Suppressor macrophage treated with lipopolysaccharide for 1 hour (primary cell): ENCODE measurements at places on chromosomes 13 and 19.

- DNase-seq, result no peak
Measured at GRCh38 chr13:73981595-73981994, 152.6 kb downstream of the KLF12 start.

DNA sequence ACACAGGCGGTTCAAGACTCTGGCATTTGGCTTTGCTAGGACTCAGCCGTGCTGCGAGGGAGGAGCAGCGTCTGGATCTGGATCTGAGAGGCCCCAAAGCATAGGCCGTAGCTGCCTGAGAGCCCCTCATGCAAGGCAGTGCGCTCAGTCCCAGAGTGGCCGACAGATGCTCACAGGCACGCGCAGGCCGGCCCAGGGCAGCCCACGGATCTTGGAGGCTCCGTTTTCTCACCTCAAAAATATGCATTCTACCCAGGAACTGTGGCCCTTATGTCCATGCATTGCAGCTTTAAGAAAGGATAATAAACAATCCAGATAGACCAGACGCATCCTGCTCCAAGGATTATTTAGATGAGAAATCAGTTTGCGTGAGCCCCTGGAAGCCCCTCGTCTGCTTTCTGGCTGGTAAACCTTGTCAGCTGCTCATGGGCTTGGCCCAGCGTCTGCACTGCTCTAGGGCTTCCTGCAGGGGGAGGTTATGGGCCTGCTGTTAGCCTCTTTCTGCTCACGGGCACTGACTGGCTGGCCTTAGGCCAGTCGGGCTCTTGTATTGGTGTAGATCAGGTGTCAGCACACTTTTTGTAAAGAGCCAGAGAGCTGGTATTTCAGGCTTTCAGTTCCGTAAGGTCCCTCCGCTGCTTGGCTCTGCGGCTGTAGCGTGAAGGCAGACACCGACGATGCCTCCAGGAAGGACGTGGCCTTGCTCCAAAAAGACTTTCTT lies 24.2 kb downstream of the TEX29 start:
- no peak for DNase-seq

DNA sequence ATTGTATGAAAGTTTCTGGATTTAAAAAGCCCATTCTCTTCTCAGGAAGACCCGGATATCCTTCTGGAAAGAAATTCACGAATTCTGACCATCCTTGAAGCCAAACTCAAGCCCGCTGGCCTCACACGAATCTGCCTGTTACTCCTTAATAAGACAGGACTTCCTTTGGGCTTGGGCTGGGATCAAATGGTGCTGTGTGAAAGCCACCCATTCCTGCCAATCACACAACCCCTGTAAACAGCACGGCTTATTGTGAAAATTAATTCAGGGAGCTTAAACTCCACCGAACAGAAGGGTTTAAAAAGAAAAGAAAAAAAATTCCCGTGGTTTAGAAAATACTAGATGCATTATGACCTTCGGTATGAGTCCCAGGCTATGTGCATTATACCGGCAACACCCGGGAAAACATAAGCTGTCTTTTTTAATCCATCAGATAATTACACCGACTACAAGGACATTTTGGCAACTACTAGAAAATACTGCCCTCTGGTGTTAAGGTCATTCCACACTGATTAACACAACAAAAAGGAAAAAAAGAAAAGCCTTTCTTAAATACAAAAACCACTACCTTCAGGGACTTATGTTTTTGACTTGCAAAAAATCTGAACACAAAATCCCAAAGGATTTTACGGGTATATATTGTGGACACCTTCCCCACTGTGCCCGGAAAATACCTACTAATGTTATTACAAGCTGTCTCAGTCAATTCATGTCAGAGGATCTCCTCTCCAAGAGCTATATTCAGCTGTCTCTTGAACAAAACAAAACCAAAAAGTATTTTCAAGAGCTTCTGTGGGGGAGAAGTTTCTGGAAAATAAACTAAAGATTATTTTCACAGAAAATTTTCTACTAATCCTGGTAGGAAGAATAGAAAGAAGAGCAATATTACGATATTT lies 76.0 kb upstream of the LSM14A start:
- peak; percentile 72 for DNase-seq

DNA sequence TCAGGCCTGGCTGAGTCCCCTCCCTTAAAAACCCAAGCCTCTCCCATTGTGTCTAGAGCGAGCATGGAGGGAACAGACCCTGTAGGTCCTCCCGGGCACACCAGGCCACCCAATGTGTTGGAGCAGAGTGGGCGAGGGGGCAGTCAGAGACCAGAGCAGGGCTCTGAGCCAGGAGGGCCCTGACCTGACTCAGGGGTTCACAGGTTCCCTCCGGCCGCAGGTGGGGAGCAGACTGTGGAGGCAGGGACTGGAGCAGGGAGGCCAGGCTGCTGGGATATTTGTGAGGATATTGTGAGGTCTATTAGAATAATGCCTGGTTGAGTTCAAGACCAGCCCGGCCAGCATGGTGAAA lies 1.6 kb upstream of the TYROBP start:
- DNase-seq, result no peak

- no peak for DNase-seq
Measured at GRCh38 chr13:24232474-24232873, 72.0 kb downstream of the SPATA13 start.

DNA sequence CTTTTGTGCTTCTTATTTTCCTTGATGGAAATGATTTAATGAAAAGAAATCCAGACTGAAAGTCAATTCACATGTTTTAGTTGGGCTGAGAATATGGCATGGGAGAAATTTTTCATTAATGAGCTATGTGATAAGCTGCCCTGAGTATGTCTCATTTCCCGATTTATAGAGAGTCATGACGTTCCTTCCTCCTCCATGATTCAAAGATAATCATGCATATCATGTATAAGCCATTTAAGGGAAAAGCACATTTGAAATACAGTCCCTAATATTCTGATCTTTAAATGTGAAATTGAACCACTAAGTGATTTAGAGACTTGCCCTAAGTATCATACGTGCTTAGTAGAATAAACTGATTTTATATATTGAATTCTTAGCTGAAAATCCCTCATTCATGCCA lies 840.9 kb downstream of the PCDH17 start:
- no peak for DNase-seq

DNA sequence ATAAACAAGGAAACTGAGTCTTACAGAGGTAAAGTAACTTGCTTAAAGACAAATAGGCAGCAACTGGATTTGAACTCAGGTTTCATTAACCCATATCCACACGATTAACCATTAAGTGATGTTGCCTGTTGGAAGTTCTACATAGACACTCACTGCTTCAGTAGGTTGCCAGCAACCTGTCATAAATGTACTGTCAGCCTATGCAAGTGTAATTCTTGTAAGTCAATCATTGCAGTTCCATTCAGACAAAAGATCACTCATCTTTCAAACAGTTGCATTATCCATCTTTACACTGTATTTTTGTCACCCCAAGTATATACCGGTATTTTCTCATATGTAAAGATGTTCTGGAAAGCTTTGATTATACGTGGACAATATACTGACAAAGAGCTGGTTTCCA lies 676.9 kb upstream of the PCDH20 start:
- no peak for DNase-seq

DNA sequence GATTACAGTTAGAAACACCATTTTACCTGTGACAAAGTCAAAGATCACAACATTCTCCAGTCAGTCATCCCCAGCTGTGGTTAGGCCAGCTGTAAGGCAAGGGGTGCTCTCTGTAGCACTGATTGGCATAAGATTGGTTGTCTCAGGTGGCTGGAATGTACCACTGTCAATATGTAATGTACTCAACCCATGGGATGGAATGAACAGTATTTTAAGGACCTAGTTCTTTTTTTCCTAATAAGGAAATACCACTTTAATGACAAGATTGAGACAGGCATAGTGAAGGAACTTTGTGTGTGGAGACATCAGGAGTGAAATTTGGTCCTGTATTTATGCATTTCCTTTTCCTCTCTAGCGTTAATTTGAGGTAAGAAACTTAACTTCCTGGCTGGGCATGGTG lies 310.7 kb downstream of the ITGBL1 start:
- no peak for DNase-seq

- DNase-seq, result no peak
Measured at GRCh38 chr13:26202365-26202972, 19.6 kb downstream of the RNF6 start.

- DNase-seq, result peak; percentile 72
Measured at GRCh38 chr19:4304538-4305256, at the start of gene FSD1. TSS of gene FSD1 (plus strand) at chr19:4304598. CDS start at chr19:4304747, 149 bp downstream.

DNA sequence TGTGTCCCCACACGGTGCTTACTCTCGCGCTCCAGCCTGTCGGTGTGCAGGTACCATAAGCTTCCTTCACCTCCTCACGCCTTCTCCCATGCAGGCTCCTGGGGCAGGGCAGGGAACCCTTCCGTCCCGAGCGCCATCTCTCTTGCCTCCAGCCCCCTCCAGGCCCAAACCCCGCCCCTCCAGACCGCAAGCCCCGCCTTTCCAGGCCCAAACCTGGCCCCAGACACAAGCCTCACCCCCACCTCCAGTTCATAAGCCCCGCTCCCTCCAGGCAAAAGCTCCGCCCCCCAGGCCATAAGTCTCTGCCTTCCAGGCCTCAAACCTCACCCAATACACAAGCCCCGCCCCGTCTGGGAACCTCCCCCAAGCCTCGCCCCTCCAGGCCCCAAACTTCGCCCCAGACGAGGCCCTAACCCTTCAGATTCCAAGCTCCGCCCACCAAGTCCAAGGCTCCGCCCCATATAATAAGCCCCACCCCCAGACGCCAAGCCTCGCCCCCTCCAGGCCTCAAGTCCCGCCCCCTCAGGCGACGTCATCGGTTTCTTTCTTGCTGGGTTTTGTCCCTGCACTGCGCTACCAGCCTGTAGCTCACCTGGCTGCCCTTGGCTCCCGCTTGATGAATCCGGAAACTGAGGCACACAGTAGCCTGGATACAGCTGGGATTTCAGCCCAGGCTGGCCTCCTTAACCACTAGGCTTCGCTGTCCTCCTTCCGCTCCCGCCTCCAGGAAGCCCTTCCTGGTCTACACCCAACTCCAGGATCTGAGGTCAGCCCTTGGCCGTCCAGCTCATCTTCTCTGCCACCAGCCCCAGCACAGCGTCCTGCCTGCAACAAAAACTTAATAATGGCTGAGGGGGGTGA lies 16.1 kb downstream of the MKNK2 start:
- DNase-seq, result peak; percentile 58

DNA sequence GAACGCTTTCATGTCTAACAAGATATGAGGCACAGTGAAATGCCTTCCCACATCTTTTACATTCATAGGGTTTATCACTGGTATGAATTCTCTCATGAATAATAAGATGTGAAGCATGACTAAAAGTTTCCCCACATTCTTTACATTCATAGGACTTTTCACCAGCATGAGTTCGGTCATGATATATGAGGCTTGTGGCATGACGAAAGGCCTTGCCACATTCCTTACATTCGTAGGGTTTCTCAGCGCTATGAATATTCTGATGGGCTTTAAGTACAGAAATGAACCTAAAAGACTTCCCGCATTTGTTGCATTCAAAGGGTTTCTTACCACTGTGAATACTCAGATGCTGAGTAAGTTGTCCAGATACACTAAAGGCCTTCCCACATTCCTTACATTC lies 21.3 kb downstream of the ZNF607 start:
- no peak for DNase-seq

DNA sequence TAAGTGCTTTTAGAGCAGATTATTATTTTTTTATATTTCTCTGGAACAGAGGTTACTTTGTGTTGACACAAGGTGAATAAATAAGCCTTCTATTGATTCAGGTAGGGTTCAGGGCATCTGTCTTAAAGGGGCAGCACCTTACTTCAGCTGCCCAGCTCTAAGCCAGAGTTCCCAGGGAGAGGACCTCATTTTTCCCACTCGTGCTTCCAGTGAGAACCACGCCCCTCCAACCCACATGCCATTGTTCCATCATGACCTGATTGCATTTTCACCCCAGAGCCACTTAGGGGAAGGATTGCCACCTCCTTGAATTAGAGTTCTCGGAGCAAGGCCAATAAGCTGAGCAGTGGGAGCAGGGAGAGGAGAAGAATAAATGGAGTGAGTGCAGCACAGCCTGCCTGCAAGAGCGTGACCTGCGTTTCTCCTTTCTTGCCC lies 104.3 kb upstream of the FRY start:
- DNase-seq, result no peak

- no peak for DNase-seq
Measured at GRCh38 chr19:45553464-45553863, 31.1 kb downstream of the OPA3 start.
